ENCODE measurements at places on chromosomes 2 and 18.

GRCh38 chr2:64196963-64197362 is 52.7 kb upstream of the PELI1 start:
- DNase-seq, result peak; percentile 45

DNA sequence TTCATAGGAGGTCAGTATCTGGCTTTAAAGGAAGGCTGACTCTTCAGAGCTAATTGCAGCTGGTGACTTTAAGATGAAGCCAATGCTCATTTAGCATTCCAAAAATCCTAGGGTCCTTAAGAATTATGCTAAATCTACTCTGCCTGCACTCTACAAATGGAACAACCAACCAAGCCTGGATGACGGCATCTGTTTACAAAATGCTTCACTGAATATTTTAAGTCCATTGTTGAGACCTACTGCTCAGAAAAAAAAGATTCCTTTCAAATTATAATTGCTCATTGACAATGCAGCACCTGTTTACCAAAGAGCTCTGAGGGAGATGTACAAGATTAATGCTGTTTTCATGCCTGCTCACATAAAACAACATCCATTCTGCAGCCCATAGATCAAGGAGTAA is 31.4 kb downstream of the YWHAQ start:
- no peak for DNase-seq

GRCh38 chr2:238861766-238862315 is 14.0 kb downstream of the TWIST2 start:
- no peak for DNase-seq

- peak; percentile 28 for DNase-seq
Measured at GRCh38 chr2:200847269-200847668, 17.2 kb downstream of the CLK1 start.

- no peak for DNase-seq
Measured at GRCh38 chr2:84966731-84967130, 4.2 kb upstream of the KCMF1 start.

DNA sequence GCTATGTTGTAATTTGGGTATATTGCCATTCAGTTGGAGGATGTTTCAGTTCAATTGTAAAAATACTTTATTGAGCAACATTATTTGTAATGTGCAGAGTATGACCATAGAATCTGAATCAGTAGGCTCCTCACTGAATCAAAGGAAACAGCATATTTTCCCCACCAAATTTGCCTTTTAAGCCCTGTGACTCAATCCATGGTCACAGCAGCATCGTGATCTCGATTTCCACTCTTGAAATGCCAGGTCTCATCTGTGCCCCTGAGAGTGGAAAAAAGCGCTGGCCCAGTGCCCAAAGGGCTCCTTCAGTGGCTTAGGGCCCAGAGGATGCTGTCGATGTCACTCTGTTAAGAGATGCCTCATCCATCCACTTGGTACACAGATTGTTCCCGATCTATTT is 57.5 kb downstream of the FHOD3 start:
- no peak for DNase-seq

Measured in NCI-H146 (cell line).